ENCODE measurements at places on chromosomes 6 and 20.

DNA sequence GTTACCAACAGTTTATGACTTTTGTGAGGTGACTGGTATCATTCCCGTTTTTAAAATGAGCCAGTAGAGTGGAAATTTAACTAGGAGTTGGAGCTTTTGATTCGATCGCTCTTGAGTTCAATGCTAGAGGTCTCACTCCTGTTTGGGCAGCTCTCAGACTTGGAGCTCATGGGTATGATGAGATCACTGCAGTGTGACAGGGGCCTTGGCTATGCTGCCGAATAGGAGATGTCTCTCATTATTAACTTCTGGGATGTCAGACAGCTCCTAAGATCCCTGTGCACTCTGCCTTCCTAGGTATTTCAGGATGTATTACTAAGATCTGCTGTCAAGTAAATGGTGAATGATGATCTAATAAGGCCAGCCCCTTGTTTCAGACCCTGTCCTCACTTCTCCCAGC, 20.4 kb downstream of the AKAP12 start:
- DNase-seq: no peak

DNA sequence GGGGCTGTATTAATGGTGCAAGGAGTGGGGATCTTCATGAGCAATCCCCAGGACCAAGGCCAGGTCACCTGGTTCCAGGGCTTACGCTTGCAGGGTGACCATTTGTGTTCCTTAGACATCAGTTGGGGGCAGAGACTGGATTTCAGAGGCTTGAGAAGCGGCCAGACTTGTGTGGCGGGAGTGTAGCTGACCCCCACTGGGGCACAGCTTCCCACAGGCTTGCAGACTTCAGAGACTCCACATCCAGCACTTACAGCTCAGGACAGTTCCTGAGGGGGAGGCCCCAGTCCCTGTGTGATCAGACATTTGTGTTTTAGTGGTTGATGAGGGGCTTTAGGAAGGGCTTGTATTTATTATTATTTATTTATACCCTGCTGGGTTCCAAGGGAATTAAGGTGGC, 15.3 kb downstream of the TJAP1 start:
- DNase-seq: no peak

DNA sequence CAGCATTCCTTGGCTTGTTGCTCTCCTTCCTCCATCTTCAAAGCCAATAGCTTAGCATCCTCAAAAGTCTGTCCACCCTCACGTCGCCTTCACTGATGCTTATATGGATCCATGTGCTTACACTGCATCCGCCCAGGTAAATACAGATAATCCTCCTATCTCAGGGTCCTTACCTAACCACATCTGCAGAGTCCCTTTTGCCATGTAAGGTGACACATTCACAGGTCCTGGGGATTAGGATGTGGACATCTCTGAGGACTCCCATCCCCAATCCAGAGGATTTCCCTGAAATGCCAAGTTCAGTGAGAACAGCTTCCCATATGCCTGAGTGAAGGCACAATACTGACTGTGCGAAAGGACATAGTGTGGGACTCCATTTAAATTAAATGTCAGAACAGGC, 25.4 kb downstream of the FKBP1A start:
- no peak for DNase-seq

DNA sequence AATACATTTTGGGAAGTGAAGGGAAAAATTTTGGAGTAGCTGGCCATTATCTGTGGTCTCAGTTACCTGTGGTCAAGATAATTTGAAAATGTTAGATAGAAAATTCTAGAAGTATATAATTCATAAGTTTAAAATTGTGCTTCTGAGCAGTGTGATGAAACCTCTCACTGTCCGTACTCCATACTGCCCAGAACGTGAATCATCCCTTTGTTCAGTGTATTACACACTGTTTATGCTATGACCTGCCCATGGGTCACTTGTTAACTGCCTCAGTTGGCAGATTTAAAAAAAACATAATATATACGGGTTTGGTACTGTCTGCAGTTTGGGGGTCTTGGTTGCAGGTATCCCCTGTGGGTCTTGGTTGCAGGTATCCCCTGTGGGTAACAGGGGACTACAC, 4.1 kb upstream of the CALHM5 start:
- no peak for DNase-seq

DNA sequence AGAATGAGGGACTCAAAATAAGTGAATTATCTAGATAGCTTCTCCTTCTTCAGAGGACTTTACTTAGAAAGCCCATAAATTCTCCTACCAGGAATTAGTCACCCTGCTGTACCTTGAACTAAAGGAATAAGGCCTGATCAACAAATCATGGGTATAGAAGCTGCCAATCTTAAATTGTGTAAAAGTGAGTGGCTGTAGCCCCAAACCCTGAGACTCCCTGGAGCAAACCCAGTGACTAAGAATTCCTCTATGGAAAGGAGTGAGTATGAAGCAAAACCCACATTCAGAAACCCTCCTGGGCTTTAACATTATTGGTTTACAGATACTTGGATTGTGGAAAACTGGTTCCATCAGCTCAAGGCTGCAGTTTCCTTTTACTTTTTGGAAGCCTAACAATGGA, 285.8 kb upstream of the TBX18 start:
- no peak for DNase-seq

GRCh38 chr6:91694016-91694654, 1107.3 kb upstream of the MAP3K7 start:
- no peak for DNase-seq

DNA sequence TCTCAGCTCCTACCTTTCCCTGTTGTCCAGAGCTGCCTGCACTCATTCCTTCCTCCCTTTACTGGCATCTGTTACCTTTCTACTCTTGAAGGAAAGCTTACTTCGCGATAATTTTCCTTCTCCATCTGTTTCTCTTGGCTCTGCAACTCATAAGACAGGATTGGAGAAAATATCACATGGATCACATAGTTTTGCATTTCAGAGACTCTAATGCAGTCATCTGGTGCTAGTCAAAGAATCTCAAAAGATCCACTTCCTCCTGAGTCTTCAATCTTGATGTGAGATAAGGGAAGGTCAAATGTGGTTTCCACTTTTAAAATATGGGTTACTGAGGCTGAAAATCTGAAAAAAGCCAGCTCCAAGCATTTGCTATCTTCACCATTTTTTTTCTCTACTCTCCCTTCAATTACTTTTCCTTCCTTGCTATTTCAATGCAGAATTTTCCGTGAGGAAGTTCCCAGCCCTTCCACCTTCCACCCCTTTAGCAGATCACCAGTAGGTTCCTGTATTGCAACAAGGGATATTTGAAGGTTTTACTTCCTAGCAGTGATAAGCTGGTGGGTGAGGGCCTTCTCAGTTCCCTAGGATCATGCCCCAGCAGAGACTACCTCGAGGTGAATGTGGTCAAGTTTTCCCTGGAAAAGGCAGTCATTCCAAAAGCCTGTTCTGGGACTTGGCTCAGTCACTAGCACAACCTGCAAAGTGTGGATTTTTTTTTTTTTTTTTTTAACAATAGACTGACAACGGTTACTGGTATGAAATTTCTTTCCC, 62.8 kb upstream of the LRRC1 start:
- DNase-seq: no peak

GRCh38 chr6:84218091-84218490, 9.4 kb downstream of the CEP162 start:
- no peak for DNase-seq

- no peak for DNase-seq
Measured at GRCh38 chr6:4102687-4103244, 23.8 kb upstream of the FAM217A start.

DNA sequence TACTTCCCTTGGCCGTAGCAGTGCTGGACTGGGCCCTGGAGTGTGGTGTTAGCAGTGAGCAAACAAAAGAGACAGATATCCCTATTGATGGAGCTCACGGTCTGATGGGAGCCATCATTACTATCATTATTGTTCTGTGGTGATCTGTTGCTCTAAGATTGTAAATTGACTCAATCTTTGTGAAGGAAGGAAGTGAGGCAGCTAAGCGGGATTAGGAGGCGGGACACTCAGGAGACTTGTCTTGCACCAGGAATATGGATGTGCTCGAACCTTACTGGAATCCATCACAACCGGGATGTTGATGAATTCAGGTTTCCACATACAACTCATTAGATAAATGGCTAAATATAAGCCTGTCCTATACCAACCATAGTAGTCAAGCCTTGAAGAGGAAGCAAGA, 25.5 kb upstream of the FAM50B start:
- DNase-seq: no peak

DNA sequence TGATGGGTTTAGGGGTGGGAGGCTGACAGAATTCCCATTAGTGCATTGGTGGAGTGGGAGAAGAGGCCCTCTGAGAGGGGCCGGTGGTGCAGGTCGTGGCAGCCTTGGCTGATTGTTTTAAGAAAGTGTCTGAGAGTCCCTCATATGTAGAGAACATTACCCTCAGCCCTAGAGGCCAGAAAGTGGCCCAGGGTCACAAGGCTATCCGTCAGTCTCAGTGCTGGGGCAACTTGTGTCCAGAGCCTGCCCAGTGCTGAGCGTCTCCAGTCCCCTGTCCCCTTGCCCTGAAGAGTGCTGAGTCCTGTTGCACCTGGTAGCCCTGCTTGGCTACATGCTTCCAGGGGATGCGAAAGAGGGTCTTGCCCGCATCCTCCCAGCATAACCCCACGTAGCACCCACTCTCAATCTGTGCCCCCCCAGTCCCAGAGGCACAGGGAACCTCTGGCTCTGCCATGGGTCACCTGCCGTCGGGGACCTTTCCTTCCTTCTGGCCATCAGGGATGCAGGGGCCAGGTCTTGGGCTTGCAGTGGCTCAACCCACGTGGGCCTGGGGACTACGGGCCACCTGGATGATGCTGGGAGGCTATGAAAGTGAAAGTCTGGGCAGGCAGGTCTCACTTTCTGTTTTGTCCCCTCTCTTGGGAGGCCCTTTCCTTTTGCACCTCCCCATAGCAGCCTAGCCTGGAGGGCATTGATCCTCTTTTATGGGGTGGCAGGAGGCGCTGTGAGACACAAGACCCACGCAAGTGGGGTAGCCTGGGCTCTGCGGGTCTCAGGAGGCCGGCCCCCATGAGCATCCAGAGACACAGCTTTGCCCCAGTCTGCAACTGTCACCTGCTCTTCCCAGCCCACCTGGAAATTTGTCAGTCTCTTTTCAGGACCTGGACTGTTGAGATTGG, 12.2 kb downstream of the DUSP15 start:
- DNase-seq: no peak

DNA sequence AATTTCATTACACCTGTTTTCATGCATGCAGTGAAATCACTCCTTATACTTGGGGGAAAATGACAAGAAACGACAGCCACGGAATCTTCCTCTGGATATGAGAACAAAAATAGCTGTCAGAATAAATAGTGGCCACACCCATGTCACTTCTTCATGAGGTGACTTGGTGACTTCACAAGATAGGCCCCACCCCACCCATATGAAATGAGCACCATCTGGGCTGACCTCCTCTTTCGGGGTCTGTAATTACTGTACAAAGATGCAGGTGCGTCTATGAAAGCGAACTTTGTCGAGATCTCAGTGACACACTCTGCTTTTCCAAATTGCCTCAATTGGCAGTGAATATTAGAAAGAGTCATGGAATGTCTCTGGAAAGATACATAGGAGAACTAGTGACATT, 184.2 kb upstream of the CCN2 start:
- no peak for DNase-seq

GRCh38 chr20:47921408-47921807, 136.1 kb upstream of the SULF2 start:
- no peak for DNase-seq

- no peak for DNase-seq
Measured at GRCh38 chr20:7866285-7866684, 74.0 kb downstream of the HAO1 start.

GRCh38 chr6:41645007-41645618, 6.8 kb downstream of the MDFI start:
- DNase-seq: no peak

DNA sequence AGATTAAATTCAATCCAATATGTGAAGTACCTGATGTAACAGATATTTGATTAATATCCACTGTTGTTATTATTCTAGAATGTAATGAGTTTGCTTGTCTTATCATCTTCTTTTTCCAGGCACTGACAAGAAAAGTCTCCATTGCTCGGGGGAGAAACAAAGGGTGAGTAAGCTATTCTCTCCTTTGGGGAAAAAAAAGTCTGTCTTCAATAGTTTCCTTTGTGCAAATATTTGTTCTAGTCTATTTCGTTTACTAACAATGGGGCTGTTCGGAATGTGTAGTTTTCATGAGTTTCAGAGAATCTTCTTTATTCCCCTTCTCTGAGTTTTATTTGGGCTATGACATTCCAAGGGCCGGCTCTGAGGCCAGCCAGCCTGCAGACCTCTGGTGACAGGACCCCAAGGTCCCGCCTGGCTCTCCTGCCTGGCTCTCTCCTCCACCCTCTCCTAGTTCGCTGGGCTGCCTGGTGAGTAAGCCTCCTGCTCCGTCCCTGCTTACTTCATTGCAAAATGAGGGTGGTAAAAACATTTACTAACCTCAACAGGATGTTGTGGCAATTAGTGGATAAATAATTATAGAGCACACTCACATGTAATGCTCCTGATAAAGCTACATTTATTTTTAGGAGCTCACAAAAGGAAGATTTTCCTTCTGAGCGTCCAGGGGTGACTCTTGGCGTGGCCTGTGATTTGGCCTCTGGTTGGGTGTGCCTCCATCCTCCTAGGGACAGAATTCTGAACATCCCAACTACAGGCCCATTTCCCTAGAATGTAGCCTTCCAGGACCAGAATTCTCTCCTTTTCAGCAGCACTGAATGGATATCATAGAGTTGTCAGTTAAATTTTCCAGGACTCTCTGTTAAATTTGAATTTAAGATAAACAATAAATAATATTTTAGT, 43.1 kb upstream of the SNX9 start:
- no peak for DNase-seq

DNA sequence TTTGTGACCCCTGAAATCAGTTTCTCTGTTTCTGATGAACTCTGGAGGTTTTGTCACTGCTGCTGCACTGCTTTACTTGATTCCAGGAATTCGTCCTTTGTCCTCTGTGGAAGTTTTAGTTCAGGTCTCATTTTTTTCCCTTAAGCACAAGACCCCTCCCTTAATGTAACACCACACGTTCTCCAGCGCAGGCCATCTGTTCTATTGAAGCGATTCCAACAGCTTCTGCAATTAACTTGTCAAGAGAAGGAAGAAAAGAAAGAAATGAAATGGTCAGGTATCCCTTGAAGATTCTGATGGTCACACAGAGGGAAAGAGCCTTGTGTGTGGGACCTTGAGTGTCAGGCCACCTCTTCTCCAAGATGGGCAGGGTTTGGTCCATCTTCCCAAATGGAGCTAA, 7.8 kb upstream of the MAS1L start:
- DNase-seq: no peak

GRCh38 chr20:24825591-24825990, 123.5 kb upstream of the CST7 start:
- no peak for DNase-seq

DNA sequence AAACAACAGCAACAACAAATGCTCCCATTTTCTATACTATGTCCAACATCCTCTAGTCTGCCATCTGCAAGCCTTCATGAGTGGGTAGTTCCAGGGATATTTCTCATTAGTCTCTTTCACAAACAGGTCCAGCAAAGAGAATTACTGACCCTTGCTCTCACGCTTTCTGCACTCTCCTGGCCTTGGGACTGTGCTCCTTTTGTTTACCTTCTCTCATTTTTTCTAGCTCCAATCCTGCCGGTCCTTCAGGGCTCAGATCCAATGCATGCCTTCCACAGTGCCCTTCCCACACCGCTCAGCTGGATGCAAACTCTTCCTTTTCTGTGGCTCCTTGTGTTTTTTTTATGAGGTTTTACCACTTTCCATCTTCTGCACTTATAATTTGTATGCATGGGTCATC, 47.2 kb downstream of the ADTRP start:
- DNase-seq: no peak
